ENCODE measurements at places on chromosomes 13 and 19.

DNA sequence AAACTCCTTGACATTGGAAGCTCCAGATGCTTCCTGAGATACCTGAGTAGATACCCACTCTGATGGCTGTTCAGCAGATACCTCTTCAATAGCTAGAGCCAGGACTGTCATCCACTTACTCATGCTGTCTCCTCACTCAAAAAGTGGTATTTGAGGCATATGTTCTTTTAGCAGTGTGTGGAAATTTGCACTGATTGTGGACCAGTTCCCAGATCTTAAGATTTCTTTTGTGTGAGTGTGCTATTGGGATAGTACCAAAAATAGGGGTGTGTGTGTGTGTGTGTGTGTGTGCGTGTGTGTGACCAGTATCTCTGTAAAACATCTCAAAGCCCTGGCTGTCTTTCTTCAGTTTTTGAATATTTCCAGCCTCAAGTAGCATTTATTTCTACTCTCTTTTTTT lies 108.3 kb downstream of the SLITRK5 start:
- DNase-seq = no peak

DNA sequence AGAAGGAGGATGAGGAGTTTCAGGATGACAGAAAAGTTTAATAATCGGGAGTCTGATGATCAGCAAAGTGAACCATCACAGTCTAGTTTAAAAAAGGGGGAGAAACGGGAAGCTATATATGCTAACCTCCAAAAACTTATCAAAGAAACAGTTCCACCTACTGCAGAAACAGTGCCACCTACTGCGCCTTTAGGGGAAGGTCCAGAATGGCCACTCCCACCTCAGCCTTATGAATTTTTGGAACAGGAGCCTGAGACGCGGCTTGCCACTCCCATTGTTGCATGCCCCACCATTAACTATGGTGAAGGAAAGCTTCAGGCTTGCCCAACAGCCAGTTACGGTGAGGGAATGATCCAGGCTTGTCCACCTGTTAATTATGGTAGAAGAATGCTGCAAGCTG lies 929.0 kb downstream of the SLITRK6 start:
- DNase-seq = no peak

DNA sequence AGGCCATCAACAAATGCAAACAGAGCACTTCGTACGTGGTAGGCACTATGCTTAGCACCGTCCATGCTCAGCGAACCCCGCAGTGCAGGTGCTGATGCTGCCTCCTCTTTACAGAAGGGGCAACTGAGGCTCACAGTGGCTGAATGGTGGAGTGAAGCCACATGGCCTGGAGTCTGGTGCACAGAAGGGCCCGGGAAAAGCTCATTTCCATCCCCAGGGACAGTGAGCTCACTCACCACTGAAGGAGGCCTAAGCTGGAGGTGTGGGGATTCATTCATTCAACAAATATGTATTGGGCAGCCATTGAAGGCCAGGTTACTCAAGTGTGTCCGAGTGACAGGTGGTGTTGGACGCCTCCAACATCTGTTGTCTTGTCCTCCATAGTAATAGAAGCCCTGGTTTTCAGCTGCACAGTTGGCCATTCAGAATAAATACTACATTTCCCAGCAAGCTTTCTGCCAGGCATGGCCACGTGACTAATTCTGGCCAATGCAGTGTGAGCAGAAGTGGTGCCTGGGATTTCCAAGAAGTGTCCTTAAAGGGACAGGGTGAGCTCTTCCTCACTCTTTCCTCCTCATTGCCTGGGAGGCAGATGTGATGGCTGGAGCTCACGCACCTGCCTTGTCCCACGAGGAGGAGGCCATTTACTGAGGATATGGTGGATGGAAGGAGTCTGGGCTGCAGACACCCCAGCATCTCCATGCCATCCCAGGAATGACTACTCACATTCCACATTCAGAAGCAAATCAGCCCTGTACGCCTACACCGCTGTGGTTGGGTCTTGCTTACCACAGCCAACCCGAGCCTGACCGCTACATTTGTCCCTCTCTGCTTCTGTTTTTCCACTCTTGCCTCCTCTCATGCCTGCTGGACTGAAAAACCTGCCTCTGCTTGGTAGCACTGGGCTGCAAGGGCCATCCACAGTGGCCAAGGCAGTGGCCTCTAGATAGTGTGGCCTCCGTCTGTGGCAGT lies 2.3 kb upstream of the ZNRF4 start:
- no peak for DNase-seq

- DNase-seq = no peak
Measured at GRCh38 chr13:102100234-102100633, 301.6 kb downstream of the FGF14 start.

DNA sequence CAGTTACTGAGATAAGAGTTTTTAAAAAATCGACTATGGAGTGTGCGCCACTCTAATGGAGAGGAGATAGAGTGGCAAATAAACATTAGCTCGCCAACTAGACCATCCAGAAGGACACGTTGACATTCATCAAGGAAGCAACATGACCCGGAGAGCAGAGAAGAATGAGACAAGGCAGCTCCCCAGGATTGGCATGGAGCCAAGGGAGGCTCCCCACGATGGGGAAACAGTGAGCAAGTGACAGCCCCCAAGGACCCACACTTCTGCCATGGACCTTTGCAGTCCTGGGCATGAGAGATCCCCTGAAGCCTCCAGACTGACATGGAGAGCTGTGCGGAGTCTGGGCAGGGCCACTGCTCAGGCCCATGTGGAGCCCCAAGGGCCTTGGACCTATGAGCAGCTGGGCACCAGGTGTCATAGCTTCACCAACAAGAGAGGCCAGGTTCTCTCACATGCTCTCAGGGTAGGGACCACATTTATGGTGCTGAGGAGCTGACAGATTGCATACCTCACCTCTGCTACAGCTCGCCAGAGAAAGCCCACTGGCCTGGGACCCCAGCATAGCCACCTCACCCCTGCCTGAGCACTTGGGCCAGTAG lies 6.7 kb downstream of the SIGLEC6 start:
- DNase-seq = no peak

Data from stimulated activated CD8-positive, alpha-beta memory T cell treated with anti-CD3 and anti-CD28 coated beads, Interleukin-15, amount 100 ng/mL, for 48 hours (primary cell).